SJSA1 (cell line): ENCODE measurements at places on chromosomes 5 and 9. TPM values are rescaled to one million over a fixed set of nuclear protein-coding genes. Genes with fewer than 3 reads are reported as not detected.
A peak's percentile ranks its signal among the peaks of the same experiment; 100 is the strongest.

The TXNDC8 gene
- total RNA-seq, result not detected in 2 replicates

DNA sequence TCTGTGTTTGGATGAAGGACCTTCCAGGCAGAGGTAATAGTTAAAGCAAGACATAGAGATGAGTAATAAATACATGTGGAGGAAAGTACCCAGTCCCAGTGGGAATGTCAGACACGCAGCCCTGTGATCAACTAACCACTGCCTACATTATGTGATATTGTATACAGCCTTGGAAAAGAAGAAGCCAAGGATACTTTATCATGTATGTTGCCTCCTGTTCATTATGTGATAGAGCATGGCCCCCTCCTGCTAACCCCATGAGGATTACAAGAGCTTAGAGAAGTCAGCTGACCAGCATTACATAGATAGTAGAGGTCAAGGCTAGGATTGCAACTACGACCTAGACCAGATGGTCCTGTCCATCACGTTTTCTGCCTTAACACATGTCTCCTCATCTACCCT lies 497.0 kb upstream of the TNC start:
- H3K4me3 ChIP-seq, result no peak overlapping the region
- H3K27me3 ChIP-seq, result no peaks in the 10 kb centered on the region
- peaks cover 38% of the 10 kb centered on the region for H3K4me1 ChIP-seq
- H3K27ac ChIP-seq, result peak overlapping the region; percentile 90

The RASGRF2 gene
- 8.4 and 12.5 TPM in 2 replicates for total RNA-seq

- H3K27me3 ChIP-seq, result no peaks in the 10 kb centered on the region
- no peak overlapping the region for H3K4me3 ChIP-seq
- H3K27ac ChIP-seq, result no peak overlapping the region
- no peaks in the 10 kb centered on the region for H3K36me3 ChIP-seq
- peaks cover 21% of the 10 kb centered on the region for H3K4me1 ChIP-seq
- no peak for DNase-seq
Measured at GRCh38 chr9:4306066-4306776, 6.4 kb upstream of the GLIS3 start.

The PCSK5 gene
- total RNA-seq, result 19.0 and 20.8 TPM in 2 replicates

- no peak overlapping the region for H3K4me3 ChIP-seq
- no peaks in the 10 kb centered on the region for H3K36me3 ChIP-seq
- DNase-seq, result no peak
- no peaks in the 10 kb centered on the region for H3K27me3 ChIP-seq
Measured at GRCh38 chr5:80834710-80835109, 125.5 kb upstream of the RASGRF2 start.

The ATP10B gene
- total RNA-seq, result not detected in 2 replicates

The NXNL2 gene
- 0.68 and 1.1 TPM in 2 replicates for total RNA-seq

DNA sequence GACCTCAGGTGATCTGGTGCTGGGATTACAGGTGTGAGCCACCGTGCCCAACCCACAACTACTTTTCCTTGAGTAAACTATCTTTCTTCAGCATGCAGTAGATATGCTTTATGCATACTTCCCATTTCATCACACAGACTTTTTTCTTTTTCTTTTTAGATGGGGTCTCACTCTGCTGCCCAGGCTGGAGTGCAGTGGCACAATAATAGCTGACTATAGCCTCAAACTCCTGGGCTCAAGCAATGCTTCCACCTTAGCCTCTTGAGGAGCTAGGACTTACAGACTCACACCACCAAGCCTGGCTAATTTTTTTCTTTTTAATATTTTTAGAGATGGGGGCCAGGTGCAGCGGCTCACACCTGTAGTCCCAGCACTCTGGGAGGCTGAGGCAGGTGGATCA lies 22.8 kb downstream of the PPP6C start:
- no peak for DNase-seq
- no peak overlapping the region for H3K27ac ChIP-seq
- H3K36me3 ChIP-seq, result peaks cover 36% of the 10 kb centered on the region
- no peak overlapping the region for H3K4me3 ChIP-seq
- no peaks in the 10 kb centered on the region for H3K27me3 ChIP-seq
- 0 out of 2 replicates have a peak, but pooled peaks cover 3% of the 10 kb centered on the region for H3K4me1 ChIP-seq

The ECSCR gene
- 0.53 and 1.2 TPM in 2 replicates for total RNA-seq

The DMGDH gene
- 0.03 TPM in 1 of 2 replicates, not detected in the other for total RNA-seq
